ENCODE measurements at places on chromosomes 2 and 18. TPM values are rescaled to one million over a fixed set of nuclear protein-coding genes. Genes with fewer than 3 reads are reported as not detected.

UGT1A4 gene
- total RNA-seq: not detected

GAREM2 gene
- total RNA-seq: under 0.01 TPM

GRCh38 chr18:44156126-44156525, 524.6 kb upstream of the SETBP1 start:
- no peaks in the 10 kb centered on the region for H3K27me3 ChIP-seq
- H3K4me1 ChIP-seq: peaks cover 5% of the 10 kb centered on the region
- peak overlapping the region; percentile 64 for H3K27ac ChIP-seq
- H3K36me3 ChIP-seq: no peaks in the 10 kb centered on the region

GRCh38 chr2:231357048-231357447, 38.5 kb upstream of the B3GNT7 start:
- DNase-seq: no peak
- H3K4me1 ChIP-seq: no peaks in the 10 kb centered on the region
- peak overlapping the region; percentile 72 for H3K27ac ChIP-seq
- H3K27me3 ChIP-seq: no peaks in the 10 kb centered on the region

DNA sequence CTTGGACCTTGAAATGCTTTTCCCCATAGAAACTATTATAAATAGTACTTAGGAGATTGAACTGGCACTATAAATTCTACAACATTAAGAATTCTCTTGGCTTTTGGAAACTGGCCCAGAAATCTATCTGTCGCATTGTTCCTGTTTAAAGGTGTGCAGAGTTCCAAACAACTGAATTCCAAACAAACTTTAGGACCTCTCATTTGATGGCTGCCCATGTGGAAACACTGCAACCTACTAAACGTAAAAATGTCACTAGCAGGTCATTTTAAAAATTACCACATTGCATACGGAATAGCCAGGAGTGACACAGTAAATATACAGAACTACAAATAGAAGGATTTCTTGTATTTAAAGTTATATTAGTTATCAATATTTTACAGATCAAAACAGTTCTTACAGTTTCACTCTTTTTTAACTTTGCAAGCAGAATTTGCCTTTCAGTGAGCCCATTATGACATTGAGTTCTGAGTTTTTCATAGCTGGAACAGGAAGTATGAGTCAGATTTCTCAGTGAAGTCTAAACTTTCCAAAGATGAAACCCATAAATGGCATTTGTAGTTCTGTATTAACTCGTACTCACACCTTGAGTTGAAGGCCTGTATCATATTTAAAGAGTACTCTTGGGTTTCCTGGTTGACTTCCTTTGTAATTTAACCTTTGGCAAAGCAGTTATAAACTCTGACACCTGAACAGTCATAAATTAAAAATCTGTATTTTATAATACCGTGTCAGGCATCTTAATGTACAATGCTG, 142.3 kb upstream of the BOD1L2 start:
- H3K4me1 ChIP-seq: no peaks in the 10 kb centered on the region
- H3K4me3 ChIP-seq: no peak overlapping the region
- H3K27me3 ChIP-seq: no peaks in the 10 kb centered on the region
- no peak for DNase-seq
- no peaks in the 10 kb centered on the region for H3K36me3 ChIP-seq

ADCYAP1 gene
- total RNA-seq: 0.97 TPM

DNA sequence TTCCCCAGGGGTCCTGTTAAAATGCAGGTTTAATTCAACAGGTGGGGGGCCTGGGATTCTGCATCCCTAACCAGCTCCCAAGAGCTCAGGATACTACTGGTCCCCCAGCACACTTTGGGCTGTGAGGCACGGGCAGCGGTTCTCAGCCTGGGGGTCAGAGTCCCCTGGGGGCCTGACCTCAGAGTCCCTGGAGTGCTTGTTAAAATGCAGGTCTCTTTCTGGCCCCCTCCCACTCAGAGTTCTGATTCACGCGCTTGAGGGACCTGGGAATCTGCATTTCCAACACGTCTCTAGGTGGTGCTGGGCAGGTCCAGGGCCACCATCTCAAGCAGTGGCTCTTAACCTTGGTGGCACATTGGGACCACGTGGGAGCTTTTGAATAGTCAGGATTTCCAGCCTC, 2.8 kb upstream of the OTOS start:
- no peaks in the 10 kb centered on the region for H3K4me1 ChIP-seq
- H3K27me3 ChIP-seq: no peaks in the 10 kb centered on the region
- no peak overlapping the region for H3K27ac ChIP-seq
- H3K4me3 ChIP-seq: no peak overlapping the region

CNDP1 gene
- total RNA-seq: 0.24 TPM

- no peaks in the 10 kb centered on the region for H3K4me1 ChIP-seq
- H3K27ac ChIP-seq: no peak overlapping the region
- no peaks in the 10 kb centered on the region for H3K36me3 ChIP-seq
Observed at GRCh38 chr2:147649286-147649685, 195.5 kb upstream of the ACVR2A start.

GRCh38 chr18:32867936-32868335, 95.1 kb upstream of the KLHL14 start:
- H3K4me3 ChIP-seq: no peak overlapping the region
- no peaks in the 10 kb centered on the region for H3K4me1 ChIP-seq
- H3K27ac ChIP-seq: no peak overlapping the region

GRCh38 chr2:106232638-106233349, 38.7 kb upstream of the UXS1 start:
- no peaks in the 10 kb centered on the region for H3K36me3 ChIP-seq
- H3K27ac ChIP-seq: no peak overlapping the region

- H3K36me3 ChIP-seq: no peaks in the 10 kb centered on the region
- no peaks in the 10 kb centered on the region for H3K4me1 ChIP-seq
- DNase-seq: no peak
- H3K4me3 ChIP-seq: no peak overlapping the region
Observed at GRCh38 chr2:178512484-178512883, 32.2 kb downstream of the PLEKHA3 start.

- H3K27ac ChIP-seq: no peak overlapping the region
- no peak overlapping the region for H3K4me3 ChIP-seq
- no peaks in the 10 kb centered on the region for H3K36me3 ChIP-seq
- no peaks in the 10 kb centered on the region for H3K27me3 ChIP-seq
- no peak for DNase-seq
Observed at GRCh38 chr2:109222825-109223471, 93.9 kb downstream of the SH3RF3 start.

DNA sequence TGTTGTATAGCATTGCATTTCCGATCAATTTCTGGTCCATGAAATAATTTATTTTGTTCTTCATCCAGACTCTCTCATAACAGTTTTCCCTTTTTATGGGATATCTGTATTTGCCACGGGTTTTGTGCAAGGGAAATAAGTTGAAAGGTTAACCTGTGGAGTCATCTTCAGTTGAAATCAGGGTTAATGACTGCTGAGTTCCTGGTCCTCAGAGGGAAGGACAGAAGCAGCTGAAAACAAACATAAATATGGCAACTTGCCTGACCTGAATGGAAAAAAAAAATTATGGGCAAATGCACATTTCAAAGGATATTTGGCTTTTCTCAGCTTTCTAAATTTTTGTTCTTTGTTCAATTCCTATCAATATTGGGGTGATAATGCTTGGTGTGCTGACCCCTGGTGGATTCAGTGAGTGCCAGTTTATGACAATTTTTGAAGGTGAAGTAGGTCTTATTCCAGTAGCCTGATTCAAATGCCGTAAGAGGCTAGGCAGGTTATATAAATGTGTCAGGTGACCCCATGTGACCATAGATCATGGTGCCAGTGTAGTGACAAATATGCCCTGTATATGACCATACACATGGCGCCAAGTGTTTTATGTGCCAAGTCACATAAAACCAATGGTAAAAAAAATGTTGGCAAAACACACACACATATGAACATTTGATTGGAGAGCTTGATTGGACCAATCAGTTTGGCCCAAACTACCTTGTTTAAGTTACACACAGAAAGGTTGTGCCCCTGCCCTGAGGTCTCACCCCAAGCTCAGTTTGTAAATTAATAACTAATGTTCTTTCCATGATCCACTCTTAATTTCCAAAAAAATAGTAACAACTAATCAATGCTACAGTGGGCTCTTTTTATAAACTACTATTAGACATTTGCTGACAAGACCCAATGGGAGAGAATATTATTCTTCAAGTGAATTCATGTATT, 47.6 kb upstream of the FAM124B start:
- no peak overlapping the region for H3K27ac ChIP-seq
- H3K27me3 ChIP-seq: no peaks in the 10 kb centered on the region
- DNase-seq: no peak
- no peaks in the 10 kb centered on the region for H3K4me1 ChIP-seq
- H3K4me3 ChIP-seq: no peak overlapping the region
- H3K36me3 ChIP-seq: no peaks in the 10 kb centered on the region

GRCh38 chr18:53191634-53192033, 851.6 kb downstream of the DCC start:
- no peak for DNase-seq
- H3K4me1 ChIP-seq: no peaks in the 10 kb centered on the region
- H3K36me3 ChIP-seq: no peaks in the 10 kb centered on the region
- no peaks in the 10 kb centered on the region for H3K27me3 ChIP-seq

DNA sequence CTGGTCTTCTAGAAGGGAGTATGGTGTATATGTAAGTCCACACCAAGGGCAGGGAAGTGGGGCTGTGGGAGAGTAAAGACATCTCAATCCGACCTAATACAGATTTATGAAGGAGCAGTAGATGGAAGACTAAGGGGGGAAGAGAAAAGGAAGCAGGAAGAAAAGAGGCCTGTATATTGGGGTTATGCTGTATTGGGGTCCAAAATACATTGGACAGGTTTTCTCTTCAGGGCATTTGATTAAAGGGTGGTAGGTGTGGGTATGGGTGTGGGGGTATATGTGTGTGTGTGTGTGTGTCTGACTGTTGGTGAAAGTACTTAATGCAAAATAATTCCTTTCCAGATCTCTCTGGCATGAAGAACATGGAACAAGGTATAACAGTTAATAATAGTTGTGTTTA, 33.6 kb upstream of the SCYGR2 start:
- no peak for DNase-seq
- no peak overlapping the region for H3K27ac ChIP-seq
- no peaks in the 10 kb centered on the region for H3K27me3 ChIP-seq
- H3K4me3 ChIP-seq: no peak overlapping the region
- H3K36me3 ChIP-seq: no peaks in the 10 kb centered on the region
- H3K4me1 ChIP-seq: no peaks in the 10 kb centered on the region

GRCh38 chr2:112604952-112605351, 20.5 kb downstream of the CHCHD5 start:
- no peak overlapping the region for H3K4me3 ChIP-seq
- H3K27me3 ChIP-seq: no peaks in the 10 kb centered on the region
- no peak overlapping the region for H3K27ac ChIP-seq
- H3K36me3 ChIP-seq: no peaks in the 10 kb centered on the region
- DNase-seq: no peak
- no peaks in the 10 kb centered on the region for H3K4me1 ChIP-seq

DNA sequence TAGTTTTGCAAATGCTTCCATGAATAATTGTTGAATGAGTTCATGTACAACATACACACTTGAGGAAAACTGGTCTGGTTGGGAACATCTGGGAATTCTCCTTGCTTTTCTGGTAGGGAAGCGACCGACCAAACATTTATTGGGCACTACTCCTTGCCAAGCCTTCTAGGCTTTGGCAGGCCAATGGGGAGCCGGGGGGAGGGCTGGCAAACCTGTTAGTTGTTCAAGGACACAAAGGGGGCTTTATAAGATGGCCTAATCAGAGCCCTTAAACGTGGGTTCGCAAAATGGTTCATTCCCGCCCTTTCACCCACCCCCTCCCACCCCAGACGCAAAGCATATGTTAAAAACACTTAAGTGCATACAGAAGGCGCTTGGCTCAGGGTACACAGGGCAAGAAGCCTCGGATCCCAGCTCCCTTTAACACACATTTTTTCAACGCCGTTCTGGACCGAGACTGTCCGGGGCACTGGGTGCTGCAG, 844 bp upstream of the VSNL1 start:
- H3K27me3 ChIP-seq: peaks cover 11% of the 10 kb centered on the region
- H3K36me3 ChIP-seq: no peaks in the 10 kb centered on the region
- no peaks in the 10 kb centered on the region for H3K4me1 ChIP-seq
- peak overlapping the region; percentile 71 for H3K27ac ChIP-seq
- peak overlapping the region; percentile 50 for H3K4me3 ChIP-seq

DNA sequence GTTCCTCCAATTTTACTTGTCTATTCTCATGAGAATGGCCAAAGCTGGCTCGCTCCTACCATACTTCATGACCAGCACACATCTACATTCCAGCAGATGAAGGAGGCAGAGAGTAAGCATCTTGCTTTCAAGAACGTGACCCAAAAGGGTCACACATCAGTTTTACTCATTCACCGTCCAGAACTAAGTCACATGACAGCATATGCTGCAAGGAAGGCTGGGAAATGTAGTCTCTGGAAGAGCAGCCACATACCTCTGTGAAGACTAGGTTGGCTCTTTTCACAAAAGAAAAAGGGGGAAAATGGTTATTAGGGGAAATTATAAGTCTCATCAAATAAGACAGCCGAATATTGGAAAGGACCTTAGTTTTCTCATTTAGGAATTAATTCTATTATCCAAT, 835.3 kb downstream of the EPHA4 start:
- no peak overlapping the region for H3K4me3 ChIP-seq
- no peaks in the 10 kb centered on the region for H3K36me3 ChIP-seq
- DNase-seq: no peak
- no peak overlapping the region for H3K27ac ChIP-seq
- no peaks in the 10 kb centered on the region for H3K27me3 ChIP-seq

GRCh38 chr18:54607213-54608027, 16.4 kb downstream of the DYNAP start:
- no peak overlapping the region for H3K4me3 ChIP-seq
- H3K36me3 ChIP-seq: no peaks in the 10 kb centered on the region
- no peak for DNase-seq
- H3K27ac ChIP-seq: no peak overlapping the region

IL36B gene
- total RNA-seq: not detected

DNA sequence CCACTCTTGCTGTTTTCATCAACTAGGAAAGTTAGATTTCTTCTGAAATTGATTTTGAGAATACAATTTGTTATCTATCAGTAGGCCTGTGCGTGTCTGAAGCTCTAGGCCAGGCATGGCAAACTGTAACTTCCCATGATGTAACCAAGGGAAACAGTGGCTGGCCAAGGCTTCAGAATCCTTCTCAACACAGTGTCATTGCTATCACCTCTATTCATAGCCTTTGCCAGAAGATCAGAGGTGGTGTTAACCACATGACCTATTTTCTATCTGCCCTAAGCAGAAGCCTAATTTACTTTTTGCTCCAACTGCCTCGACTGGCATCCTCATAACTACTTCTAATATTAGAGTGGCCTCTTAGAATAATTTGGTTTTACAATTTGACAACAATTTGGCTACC, 2.5 kb downstream of the ITGB6 start:
- H3K27me3 ChIP-seq: no peaks in the 10 kb centered on the region
- H3K36me3 ChIP-seq: no peaks in the 10 kb centered on the region
- H3K4me3 ChIP-seq: no peak overlapping the region
- H3K4me1 ChIP-seq: no peaks in the 10 kb centered on the region
- no peak for DNase-seq

CFAP221 gene
- 0.51 TPM for total RNA-seq

GRCh38 chr2:7513834-7514233, 596.6 kb downstream of the RNF144A start:
- no peak overlapping the region for H3K27ac ChIP-seq
- H3K4me1 ChIP-seq: no peaks in the 10 kb centered on the region

ANKRD30B gene
- total RNA-seq: not detected

GRCh38 chr2:183541766-183542165, 417.5 kb downstream of the NUP35 start:
- H3K36me3 ChIP-seq: no peaks in the 10 kb centered on the region
- no peak overlapping the region for H3K4me3 ChIP-seq
- DNase-seq: no peak
- H3K4me1 ChIP-seq: no peaks in the 10 kb centered on the region
- H3K27me3 ChIP-seq: no peaks in the 10 kb centered on the region
- no peak overlapping the region for H3K27ac ChIP-seq

- H3K27me3 ChIP-seq: no peaks in the 10 kb centered on the region
- H3K4me1 ChIP-seq: no peaks in the 10 kb centered on the region
- DNase-seq: no peak
- H3K4me3 ChIP-seq: no peak overlapping the region
Observed at GRCh38 chr2:45354776-45355175, 256.3 kb downstream of the SRBD1 start.

CPO gene
- not detected for total RNA-seq
